ENCODE measurements at places on chromosomes 6 and 20.
A peak's percentile ranks its signal among the peaks of the same experiment; 100 is the strongest.

GRCh38 chr6:51976374-51976773 is 111.0 kb downstream of the PKHD1 start:
- no peak for DNase-seq

GRCh38 chr6:34068462-34069044 is 77.3 kb downstream of the GRM4 start:
- no peak for DNase-seq

DNA sequence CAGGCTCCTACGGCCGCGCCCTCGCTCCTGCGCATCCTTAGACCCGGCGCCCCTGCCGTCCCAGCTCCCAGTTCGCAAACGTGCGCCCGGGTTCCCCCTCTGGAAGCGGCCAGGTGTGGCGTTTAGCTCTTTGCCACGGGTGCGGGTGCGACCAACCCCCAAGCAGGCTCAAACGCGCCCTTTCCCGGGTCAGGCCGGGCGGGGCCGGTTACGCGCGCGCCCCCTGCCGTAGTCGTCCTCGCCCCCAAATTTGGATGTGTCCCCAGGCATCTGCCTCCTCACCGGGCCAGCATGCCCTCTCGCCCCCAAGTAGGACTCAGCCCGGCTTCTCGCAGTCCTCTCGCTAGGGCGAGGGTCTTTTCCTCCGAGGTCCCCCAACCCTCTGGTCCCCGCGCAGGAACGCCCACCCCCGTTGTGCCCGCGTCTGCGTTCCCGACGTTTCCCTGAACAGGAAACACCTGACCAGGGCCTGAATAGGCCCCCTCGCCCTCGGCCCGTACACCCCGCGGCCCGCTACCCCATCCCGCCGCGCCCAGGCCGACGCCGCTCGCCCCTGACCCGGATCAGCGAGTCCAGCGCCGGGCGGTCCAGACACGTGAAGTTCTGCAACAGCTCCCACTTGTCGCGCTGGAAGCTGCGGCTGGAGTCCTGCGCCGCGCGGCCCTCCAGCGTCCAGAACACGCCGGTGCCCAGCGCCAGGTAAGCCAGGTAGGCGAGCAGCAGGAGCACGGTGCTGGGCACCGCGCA is 520 bp downstream of the KCNK17 start:
- no peak for DNase-seq

DNA sequence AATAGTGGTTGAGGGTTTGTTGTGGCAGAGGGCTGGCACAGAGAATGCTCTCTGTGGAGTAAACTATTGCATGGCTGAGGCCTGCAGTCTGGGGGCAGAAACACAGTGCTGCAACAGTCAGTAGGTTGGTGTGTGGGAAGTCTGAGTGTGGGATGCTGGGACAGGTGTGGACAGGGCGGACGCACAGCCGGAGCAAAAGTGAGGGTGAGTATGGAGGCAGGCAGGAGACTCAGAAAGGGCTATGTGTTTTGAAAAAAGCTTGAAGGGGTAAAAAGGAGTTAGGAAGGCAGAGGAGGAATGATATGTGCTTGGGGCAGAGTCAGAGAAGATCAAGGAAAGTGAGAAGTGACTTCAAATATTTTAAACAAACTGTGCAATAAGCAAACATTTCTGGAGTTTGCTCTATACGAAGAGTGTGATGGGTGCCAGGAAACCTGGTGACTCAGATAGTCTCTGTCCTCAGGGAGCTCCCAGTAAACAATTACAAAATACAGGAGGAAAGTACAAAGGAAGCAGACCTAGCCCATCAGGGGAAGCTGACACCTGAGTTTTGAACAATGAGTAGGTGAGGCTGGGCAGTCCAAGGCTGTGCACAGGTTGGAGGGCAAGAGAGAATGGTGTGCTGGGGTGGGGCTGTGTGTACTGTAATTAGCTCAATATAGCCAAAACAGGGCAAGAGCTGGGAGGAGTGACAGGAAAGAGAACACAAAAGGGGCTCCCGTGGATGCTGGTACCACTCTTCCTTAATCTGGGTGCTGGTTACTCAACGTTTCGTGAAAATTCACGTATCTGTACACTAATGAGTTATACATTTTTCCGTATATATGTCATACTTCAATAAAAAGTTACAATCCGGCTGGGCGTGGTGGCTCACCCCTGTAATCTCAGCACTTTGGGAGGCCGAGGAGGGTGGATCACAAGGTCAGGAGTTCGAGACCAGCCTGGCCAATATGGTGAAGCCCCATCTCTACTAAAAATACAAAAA is 55.2 kb downstream of the PIGU start:
- DNase-seq = no peak

DNA sequence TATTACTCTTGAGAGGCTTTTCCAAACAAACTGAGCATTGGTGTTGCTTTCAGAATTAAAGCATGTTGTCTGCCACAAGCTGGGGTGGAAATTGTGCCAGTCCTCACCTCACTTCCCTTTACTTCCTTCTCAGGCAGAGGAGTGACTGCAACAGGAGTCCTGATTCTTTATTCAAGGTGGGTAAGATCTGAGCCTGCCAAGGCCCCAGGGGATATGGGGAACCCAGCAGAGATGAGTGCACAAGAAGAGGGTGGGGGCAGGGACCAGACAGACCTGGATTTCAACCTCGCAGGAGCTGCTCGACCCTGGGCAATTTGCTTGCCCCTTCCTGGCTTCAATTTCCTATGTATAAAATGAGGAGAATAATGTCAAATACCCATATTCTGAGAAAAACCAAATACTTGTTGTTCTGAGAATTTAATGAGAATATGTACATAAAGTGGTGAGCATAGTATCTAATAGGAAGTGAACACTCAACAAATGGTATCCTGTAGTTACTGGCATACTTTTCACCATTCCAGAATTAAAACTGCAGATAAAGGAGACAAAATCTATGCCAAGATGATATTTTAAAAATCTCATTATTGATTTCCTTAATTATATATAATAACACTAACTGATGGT is 17.8 kb downstream of the MAN1A1 start:
- no peak for DNase-seq

GRCh38 chr20:48759631-48760245 is 68.1 kb downstream of the PREX1 start:
- DNase-seq = no peak

DNA sequence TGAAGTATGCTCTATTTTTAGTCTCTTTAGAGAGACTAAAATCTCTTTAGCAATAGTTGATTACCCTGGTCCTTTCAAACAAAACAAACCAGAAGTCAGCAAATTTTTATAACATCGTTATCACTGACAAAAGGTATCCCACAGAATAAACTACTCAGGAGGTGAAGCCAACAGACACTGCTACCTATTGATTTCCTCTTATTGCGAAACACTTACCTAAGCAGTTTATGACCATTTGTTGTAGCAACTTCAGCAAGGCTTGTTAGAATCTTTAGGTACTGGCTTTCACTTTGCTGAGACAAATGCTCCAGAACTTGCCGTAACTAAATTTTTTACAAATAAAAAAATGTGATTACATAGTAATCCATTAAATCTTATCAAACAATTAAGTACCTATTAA is 64.4 kb downstream of the HACE1 start:
- DNase-seq = no peak

GRCh38 chr6:87951751-87952150 is 95.9 kb upstream of the SPACA1 start:
- no peak for DNase-seq

DNA sequence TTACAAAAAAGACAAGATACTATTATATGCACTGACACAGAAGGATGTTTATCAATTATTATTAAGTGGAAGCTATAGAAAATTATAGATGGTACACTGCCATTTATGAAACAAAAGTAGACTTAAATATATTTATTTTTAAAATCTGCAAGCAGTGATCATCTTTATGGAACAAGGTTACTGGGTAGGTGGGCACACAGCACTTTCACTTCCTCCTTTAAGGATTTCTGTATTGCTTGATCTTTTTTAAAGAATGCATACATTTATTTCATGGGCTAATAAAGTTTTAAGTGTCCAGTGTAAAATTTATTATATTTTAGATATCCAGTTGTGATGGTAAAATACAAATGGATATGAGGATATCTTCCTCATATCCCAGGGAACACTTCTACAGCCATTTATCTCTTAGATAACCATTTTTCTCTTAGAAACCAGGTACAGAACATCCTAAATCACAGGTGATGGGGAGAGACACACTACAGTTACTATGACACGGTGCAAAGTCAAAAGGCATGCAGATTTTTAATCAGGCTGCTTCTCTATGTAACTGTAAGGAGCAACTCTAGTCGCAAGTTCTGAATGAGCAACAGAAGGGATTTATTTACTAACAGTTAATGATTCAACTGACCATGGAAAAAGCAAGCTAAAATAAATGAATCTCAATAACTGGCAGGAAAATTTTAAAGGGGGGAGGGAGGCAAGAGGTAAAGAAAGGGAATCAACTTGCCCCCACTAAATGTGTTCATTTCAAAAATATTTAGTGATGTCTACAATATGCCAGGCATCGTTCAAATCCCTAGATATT is 2.2 kb downstream of the FBXL4 start:
- no peak for DNase-seq

DNA sequence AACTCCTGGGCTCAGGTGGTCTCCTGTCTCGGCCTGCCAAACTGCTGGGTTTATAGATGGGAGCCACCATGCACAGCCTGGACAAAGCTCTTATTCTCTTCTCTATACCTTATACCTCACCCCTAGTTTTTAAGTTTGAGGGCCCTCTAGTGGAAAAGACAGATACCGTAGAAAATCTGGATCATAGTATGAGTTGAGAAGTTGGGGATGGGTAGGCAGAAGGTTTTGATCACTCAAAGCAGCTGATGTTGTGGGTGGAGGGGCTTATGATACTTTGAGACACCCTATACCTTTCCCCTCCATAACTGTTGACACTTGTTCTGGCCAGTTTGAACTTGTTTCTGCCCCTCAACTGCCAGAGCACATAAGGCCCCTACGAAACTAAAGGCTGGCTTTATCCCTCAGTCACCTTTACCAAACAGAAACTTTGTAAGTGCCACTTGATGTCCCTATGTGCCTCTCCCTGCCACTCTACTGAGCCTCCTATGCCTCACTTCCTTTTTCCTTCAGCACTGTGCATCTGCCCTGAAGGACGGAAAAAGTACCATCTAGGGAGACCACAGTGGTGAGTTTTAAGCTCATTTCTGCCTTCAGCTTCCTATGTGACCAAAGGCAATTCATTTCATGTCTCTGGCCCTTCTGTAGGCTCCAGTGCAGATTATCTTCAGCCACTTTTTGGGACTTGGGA is 28.6 kb downstream of the RALY start:
- no peak for DNase-seq

GRCh38 chr6:116352515-116353471 is 18.0 kb upstream of the DSE start:
- DNase-seq = no peak

DNA sequence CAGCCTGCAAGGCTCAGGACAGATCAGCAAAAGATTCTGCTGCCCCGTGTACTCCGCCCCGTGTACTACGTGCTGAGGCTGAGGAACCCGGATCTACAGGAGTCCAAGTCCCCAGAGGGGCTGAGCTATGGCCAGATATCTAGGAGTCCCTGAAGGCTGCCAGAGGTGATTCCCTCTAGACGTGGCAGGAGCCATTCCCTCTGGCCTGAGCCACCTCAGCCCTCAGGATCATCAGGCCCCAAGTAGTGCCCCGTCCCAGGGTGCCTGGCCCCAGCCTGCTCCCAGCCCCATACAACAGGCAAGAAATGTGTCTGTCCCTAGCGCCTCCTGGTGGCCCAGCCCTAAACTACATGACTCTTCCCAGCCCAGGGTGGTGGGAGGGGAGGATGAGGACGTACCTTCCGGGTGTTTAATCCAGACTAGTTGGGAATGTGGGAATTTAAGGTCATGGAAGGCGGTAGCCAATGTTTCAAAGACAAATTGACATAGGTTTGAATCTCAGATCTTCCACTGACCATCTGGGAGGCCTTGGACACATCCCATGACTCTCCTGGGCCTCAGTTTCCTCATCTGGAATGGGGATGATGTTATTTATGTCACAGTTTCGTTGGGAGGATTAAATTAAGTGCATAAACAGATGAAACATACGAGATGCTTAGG is 49.4 kb upstream of the PTPN1 start:
- peak; percentile 54 for DNase-seq

- no peak for DNase-seq
These were observed 286.2 kb upstream of the EXOC2 start for GRCh38 chr6:978937-979685.

DNA sequence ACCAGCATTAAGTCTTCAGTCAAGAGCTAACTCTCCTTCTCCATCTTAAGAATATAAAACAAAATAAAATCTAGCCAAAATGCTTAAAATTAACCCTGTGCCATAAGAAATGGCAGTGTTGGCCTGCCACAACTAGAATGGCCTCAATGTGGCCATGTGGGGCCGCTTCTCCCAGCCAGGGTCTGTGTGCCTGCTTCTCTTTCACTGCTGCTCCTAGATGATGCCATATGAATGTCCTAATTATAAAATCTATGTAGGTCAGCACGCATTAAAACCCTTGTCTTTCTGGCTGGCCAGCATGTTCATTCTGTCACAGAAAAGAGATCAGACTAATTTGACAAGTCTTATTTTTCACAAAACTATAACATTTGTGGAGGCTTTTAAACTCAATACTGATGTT is 102.6 kb downstream of the C6orf118 start:
- DNase-seq = no peak

- no peak for DNase-seq
These were observed 54.4 kb upstream of the SLCO4A1 start for GRCh38 chr20:62587757-62588402.

DNA sequence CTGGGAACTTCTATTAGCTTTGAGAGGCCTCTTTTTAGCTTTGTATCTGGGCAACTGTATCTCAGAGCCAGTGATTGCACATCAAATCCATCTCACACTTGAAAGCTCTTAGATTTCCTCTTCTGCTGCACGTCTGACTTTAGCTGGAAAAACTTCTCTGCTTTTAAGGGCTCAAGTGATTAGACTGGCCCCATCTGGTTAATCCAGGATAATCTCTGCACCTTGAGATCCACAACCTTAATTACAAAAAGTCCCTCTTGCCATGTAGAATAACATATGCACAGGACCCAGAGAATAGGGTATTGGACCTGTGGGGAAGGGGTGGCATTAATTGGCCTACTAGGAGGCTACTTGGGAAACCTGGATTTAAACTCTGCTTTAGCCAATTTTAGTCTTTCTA is 24.2 kb downstream of the KLHL31 start:
- DNase-seq = no peak

GRCh38 chr6:100166956-100167355 is 172.9 kb upstream of the MCHR2 start:
- no peak for DNase-seq

GRCh38 chr6:110689275-110689935 is 125.9 kb downstream of the CDK19 start:
- DNase-seq = no peak

- no peak for DNase-seq
These were observed 116.0 kb downstream of the LRRC1 start for GRCh38 chr6:53910834-53911233.
